ENCODE measurements at places on chromosomes 6 and 20.

- no peak overlapping the region for H3K4me3 ChIP-seq
- no peak for DNase-seq
- no peaks in the 10 kb centered on the region for H3K36me3 ChIP-seq
- no peaks in the 10 kb centered on the region for H3K4me1 ChIP-seq
- peaks cover 11% of the 10 kb centered on the region for H3K27me3 ChIP-seq
- no peak overlapping the region for H3K27ac ChIP-seq
Observed at GRCh38 chr6:42154461-42155209, 12.2 kb upstream of the C6orf132 start.

DNA sequence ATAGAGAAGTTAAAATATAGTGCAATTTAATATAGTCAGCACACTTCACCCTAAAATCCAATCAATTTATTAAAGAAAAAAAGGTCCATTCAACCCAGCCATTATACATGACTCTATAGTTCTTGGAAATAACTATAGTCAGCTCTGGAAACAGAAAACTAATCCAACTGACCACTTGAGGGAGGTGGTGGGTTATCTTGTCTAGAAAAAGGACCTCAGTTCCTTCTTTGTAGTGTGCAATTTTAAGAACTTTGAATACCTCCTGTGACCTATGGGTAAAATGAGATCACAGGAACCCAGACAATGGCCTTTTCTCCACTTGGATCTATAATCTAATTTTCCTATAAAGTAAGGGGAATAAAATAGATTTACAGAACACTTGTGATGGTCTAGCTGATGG lies 163.6 kb upstream of the CENPW start:
- peaks cover 2% of the 10 kb centered on the region for H3K4me1 ChIP-seq
- DNase-seq: no peak
- no peak overlapping the region for H3K4me3 ChIP-seq
- no peak overlapping the region for H3K27ac ChIP-seq
- no peaks in the 10 kb centered on the region for H3K36me3 ChIP-seq

DNA sequence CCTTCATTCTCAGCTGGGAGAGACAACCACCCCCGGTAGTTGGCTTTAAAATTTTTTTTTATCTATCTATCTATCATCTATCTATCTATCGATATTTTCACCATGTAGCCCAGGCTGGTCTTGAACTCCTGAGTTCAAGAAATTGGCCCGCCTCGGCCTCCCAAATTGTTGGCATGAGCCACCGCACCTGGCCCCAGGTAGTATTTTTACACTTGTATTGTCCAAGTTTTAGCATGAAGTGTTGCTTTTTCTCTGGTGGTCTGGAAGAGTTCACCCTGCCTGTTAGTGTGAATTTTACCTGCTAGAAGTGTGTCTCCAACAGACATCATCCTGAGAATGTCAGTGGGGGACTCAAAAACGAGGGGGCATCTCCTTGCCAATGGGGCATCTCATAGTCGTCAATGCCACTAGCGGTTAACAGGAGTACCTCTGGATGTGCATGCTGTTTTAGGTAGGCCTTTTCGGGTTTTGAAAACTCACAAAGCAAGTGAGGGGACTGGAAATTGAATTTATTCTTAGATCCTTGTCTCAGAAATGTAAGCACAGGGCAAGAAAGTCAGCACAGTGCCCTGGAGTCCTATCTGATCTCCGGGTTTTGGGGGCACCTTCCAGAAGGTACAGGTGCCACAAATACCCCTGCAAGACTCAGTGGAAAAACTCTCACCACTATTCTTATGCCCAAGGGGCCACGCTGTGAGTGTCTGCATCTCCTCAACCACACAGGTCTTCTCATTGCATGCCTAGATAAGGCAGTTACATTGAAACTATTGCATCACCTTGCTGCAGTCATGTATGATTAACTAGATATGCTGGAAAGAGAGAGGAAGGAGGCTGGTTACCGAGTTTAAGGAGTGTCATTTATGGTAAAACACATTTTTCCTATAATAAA lies 37.1 kb downstream of the TNFAIP3 start:
- no peak overlapping the region for H3K4me3 ChIP-seq
- H3K27ac ChIP-seq: peak overlapping the region; percentile 57
- no peak for DNase-seq
- H3K4me1 ChIP-seq: no peaks in the 10 kb centered on the region
- H3K27me3 ChIP-seq: no peaks in the 10 kb centered on the region

DNA sequence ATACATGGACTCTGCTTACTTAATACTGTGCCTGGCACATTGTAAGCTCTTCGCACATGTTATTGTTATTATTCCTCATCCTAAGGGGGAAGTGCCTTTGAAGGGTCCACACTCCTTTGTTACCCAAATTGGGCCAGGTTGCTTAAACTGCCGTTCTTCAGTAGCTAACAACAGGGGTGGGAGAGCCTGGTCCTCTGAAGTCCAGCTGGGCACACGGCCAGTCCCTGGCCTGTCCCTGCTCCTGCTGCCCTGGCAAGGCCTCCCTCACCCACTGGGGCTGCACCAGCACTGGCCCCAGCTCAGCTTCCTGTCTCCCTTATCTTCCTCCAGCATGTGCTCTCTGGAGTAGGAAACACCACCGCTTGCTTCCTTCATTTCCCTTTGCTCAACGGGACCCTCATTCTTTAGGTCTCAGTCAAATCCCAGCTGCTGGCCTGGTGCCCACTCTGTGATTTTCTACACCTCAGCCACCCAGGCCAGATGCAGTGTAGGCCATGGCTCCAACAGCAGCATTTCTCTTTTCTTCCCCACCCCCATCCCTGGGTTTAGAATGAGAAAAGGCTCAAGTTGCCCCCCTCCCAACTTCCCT lies 5.5 kb upstream of the PROCR start:
- H3K27me3 ChIP-seq: peaks cover 47% of the 10 kb centered on the region
- no peaks in the 10 kb centered on the region for H3K36me3 ChIP-seq
- H3K27ac ChIP-seq: no peak overlapping the region
- H3K4me1 ChIP-seq: no peaks in the 10 kb centered on the region

GRCh38 chr6:118965371-118965770 lies 30.4 kb upstream of the MCM9 start:
- no peak overlapping the region for H3K27ac ChIP-seq
- no peak overlapping the region for H3K4me3 ChIP-seq
- no peaks in the 10 kb centered on the region for H3K27me3 ChIP-seq
- H3K4me1 ChIP-seq: no peaks in the 10 kb centered on the region

GRCh38 chr6:110355727-110356126 lies 2.4 kb downstream of the METTL24 start:
- no peaks in the 10 kb centered on the region for H3K36me3 ChIP-seq
- peak overlapping the region; percentile 87 for H3K4me3 ChIP-seq
- H3K27ac ChIP-seq: peak overlapping the region; percentile 91
- H3K27me3 ChIP-seq: peaks cover 26% of the 10 kb centered on the region
- DNase-seq: no peak

GRCh38 chr6:156857573-156857972 lies 80.4 kb downstream of the ARID1B start:
- H3K4me3 ChIP-seq: no peak overlapping the region
- DNase-seq: no peak

DNA sequence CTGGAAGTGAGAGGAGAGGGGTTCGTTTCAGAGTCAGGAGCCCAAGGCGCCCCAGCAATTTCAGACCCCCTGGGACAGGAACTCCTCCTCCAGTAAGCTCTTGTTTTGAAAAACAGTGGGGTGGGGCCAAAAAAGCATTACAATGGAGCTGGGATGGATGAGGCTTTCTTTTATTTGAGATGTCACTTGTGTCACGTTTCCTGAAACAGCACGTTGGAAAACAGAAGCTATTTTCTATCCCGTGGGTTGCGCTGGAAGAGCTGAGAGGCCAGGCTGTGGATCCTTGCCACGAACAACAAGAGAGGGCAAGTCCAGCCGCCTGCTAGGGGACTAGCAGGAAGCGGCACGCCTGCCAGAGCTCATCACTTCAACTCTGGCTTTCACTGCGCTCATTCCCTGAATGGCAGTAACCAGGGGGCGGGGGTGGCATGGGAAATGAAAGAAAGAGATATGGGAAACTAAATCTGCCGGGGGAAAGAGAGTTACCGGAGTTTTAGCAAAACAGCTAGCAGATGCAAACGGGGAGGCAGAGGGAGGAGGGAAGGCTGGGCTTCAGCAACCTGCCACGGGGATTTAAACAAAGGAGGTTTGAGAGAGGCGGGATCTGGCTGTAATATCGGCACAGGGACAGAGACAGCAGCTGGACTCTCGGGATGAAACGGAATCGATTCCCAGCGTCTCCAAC lies 34.6 kb downstream of the GCNT2 start:
- DNase-seq: peak; percentile 45
- H3K4me1 ChIP-seq: peaks cover 59% of the 10 kb centered on the region
- no peaks in the 10 kb centered on the region for H3K36me3 ChIP-seq
- peak overlapping the region; percentile 91 for H3K4me3 ChIP-seq
- H3K27ac ChIP-seq: peak overlapping the region; percentile 94

- H3K4me1 ChIP-seq: peaks cover 20% of the 10 kb centered on the region
- no peaks in the 10 kb centered on the region for H3K27me3 ChIP-seq
- H3K27ac ChIP-seq: no peak overlapping the region
- DNase-seq: no peak
Observed at GRCh38 chr6:53023323-53023722, 28.2 kb upstream of the GSTA4 start.

GRCh38 chr6:4287811-4288244 lies 152.5 kb upstream of the ECI2 start:
- peaks cover 31% of the 10 kb centered on the region for H3K4me1 ChIP-seq
- H3K27me3 ChIP-seq: no peaks in the 10 kb centered on the region
- H3K27ac ChIP-seq: no peak overlapping the region
- H3K4me3 ChIP-seq: no peak overlapping the region

GRCh38 chr6:125200941-125201340 lies 47.4 kb downstream of the TPD52L1 start:
- DNase-seq: no peak
- H3K4me1 ChIP-seq: peaks cover 20% of the 10 kb centered on the region
- no peak overlapping the region for H3K4me3 ChIP-seq
- H3K27ac ChIP-seq: no peak overlapping the region
- H3K36me3 ChIP-seq: no peaks in the 10 kb centered on the region
- no peaks in the 10 kb centered on the region for H3K27me3 ChIP-seq

- H3K4me1 ChIP-seq: no peaks in the 10 kb centered on the region
- no peak overlapping the region for H3K27ac ChIP-seq
Observed at GRCh38 chr20:34843421-34843820, 18.0 kb upstream of the NCOA6 start.

DNA sequence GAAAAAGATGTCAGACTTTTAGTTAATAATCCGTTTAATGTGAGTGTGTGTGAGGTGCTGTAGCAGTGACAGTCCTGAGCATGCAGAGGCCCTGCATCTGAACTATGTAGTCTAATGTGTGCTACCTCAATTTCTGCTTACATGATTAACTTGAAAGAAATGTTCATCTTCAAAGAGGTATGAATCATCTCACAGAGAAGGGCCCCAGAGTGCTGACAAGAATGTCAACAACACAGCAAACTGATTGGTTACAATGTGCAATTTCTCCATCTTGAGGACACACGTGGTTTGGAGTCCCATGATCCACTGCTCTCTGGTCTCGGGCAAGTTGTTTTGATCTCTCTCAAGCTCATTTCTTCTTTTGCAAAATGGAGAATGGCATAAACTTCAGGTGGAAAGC lies 61.7 kb upstream of the EMILIN3 start:
- H3K4me1 ChIP-seq: peaks cover 8% of the 10 kb centered on the region
- DNase-seq: no peak
- H3K4me3 ChIP-seq: no peak overlapping the region
- H3K27me3 ChIP-seq: no peaks in the 10 kb centered on the region
- peaks cover 33% of the 10 kb centered on the region for H3K36me3 ChIP-seq
- H3K27ac ChIP-seq: no peak overlapping the region

GRCh38 chr6:149901444-149902140 lies 3.7 kb upstream of the RAET1E start:
- DNase-seq: no peak
- no peak overlapping the region for H3K4me3 ChIP-seq
- H3K27ac ChIP-seq: no peak overlapping the region
- H3K4me1 ChIP-seq: no peaks in the 10 kb centered on the region

DNA sequence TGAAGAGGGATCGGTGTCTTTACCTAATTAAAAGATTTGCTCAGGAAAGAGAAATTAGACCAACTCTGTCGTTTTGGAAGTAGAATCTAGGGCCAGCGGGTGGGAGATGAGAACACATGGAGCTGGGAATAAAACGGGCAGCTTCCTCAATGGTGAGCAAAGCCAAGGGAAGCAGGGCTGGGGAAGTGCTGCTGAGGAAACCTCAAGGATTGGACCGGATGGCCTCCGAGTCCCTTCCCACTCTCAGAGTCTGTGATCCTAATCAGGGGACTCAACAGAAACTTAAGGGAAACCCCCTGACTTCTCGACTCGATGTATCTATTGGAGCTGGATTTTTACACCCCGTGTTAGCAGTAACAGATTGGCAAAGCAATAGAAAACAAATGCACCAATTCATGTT lies 10.8 kb downstream of the GCNT2 start:
- H3K4me3 ChIP-seq: no peak overlapping the region
- peaks cover 4% of the 10 kb centered on the region for H3K4me1 ChIP-seq
- peaks cover 3% of the 10 kb centered on the region for H3K27me3 ChIP-seq
- no peak overlapping the region for H3K27ac ChIP-seq
- no peak for DNase-seq

GRCh38 chr6:139262519-139263300 lies 29.1 kb downstream of the TXLNB start:
- no peak overlapping the region for H3K4me3 ChIP-seq
- no peaks in the 10 kb centered on the region for H3K27me3 ChIP-seq
- DNase-seq: no peak
- H3K27ac ChIP-seq: no peak overlapping the region

GRCh38 chr6:77361018-77361417 lies 102.3 kb downstream of the HTR1B start:
- no peaks in the 10 kb centered on the region for H3K4me1 ChIP-seq
- DNase-seq: no peak
- no peaks in the 10 kb centered on the region for H3K27me3 ChIP-seq
- no peak overlapping the region for H3K27ac ChIP-seq

DNA sequence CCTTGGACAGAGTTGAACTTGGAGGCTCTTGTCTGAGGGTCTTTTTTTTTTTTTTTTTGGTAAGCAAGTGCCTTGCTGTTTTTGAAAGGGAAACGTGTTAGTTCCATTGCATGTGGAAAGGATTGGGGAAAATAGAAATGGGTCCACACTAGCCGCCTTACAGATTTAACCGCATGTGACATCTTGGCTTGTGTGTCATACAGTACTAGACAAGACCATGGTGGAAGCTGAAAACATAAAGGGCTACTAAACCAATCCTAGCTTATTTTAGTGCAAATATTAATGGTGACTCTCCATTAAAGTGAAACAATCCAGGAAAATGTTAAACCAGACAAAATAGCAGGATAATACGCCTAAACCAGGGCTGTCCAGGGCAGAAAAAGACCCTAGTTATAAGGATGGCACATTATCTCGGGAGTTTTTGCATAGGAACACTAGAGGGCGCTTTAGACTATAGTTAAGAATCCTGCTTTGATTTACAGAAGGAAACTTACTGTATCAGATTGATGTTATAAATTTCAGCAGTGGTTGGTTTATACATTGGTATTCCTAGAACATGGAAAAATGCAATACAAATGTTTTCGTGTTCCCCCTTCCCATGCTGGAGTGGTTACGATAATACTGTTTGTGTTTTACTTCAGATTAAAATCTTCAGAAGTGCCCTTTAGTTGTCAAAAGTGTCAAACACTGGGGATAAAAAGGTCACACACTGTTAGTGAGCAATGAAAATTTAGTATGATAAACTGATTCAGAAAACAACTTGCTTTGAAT lies 59.8 kb upstream of the DEK start:
- H3K4me3 ChIP-seq: no peak overlapping the region
- no peaks in the 10 kb centered on the region for H3K27me3 ChIP-seq
- H3K27ac ChIP-seq: no peak overlapping the region
- DNase-seq: peak; percentile 4
- no peaks in the 10 kb centered on the region for H3K36me3 ChIP-seq
- H3K4me1 ChIP-seq: peaks cover 6% of the 10 kb centered on the region
